Neural crest cell (in vitro differentiated cells): ENCODE measurements at places on chromosomes 7 and 10. TPM values are rescaled to one million over a fixed set of nuclear protein-coding genes. Genes with fewer than 3 reads are reported as not detected.

The GJC3 gene
- 0.28 and 0.45 TPM in 2 replicates for total RNA-seq

DNA sequence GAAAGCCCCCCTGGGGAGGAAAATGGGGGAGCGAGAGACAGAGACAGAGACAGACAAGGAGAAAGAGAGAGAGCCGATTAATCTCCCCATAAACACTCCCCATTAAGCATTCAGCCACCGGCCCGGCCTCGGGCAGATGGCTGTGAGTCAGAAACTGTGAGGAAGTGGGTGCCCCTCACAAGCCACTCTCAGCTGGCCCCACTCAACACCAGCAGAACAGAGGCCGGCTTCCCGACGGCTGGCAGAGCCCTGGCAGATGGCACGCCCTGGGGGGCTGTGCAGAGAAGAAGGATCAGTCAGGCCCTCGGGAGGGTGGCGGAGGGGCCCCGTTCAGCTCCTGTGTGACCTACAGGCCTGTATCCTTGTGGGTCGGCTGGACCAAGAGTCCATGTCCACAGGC lies 41.2 kb downstream of the CAMK2B start:
- DNase-seq = no peak

The CRTAC1 gene
- total RNA-seq = 0.82 and 1.1 TPM in 2 replicates

The HMX2 gene
- total RNA-seq = not detected in 2 replicates

GRCh38 chr7:94389381-94389780 lies 5.3 kb upstream of the COL1A2 start:
- DNase-seq = no peak

- DNase-seq = no peak
Observed at GRCh38 chr10:128064970-128065580, 61.1 kb downstream of the MKI67 start.

DNA sequence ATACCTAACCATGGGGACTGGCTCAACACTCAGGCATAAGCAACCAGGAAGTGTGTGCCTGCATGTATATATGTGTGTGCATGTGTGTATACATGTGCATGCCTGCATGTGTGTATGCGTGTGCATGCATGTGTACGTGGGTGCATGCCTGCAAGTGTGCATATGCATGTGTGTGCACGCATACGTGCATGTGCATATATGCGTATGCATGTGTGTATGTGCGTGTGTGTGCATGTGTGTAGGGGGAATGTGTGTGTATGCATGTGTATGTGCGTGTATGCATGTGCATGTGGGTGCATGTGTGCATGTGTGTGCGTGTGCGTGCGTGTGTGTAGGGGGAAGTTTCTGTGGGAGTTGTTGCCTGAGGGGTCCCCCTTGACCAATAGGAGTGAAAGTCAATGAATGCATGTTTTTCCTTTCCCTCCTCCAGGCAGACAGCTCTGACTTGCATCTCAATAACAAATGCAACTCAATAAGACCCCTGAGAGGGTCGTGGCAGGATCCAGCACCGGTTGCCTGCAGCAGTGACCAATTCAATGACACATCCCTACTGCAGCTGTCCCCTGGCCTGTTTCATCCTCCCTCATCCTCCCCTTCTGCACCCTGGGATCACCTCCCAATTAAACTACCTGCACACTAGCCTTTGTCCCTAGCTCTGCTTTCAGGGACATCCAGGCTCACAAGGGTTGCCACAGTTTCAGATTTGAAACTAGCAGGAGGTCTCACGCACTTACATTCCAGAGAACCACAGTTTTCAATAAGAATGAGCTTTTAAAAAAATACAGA lies 27.0 kb upstream of the FZD8 start:
- no peak for DNase-seq

DNA sequence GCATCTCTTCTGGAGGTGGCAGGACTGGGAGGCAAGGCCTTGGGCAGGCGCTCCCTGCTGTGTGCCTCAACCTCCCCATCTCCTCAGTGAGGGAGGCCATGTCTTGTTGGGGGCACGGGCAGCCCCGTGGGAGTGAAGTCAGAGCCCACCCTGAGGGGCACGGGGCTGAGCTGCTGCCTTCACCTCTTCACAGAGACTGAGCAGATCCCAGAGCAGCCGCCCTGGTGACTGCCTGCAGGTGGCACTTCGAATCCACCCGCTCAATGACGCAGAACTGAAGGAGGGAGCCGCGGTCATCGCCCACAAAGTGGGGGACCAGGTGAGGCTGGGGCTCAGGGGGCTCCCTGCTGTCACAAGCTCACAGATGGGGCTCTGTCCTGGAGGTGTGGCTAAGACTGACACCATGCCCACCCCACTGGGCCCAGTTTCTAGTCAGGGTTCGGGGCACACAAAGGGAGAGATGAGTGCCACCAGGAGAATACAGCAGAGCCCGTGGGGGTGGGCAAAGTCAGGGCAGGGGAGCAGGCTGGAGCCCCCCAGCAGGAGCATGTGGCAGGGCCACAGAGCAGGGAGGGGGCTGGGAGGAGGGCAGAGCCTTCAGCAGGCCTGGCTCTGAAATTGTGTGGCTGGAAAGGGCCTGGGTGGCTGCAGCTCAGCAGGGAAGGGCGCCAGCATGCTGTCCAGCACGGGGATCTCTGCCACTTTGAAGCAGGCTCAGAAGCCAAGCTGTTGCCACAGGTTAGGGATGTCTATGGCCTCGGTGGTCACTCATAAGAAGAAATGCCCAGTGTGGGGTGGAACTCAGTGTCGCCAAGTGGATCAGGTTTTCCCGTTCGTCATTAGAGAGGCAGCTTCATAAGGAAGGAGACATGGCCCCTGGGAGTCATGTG lies 18.8 kb upstream of the CHST12 start:
- no peak for DNase-seq

The NEURL1 gene
- total RNA-seq = 1.8 and 2.7 TPM in 2 replicates
